ENCODE measurements at places on chromosomes 7 and 10.

DNA sequence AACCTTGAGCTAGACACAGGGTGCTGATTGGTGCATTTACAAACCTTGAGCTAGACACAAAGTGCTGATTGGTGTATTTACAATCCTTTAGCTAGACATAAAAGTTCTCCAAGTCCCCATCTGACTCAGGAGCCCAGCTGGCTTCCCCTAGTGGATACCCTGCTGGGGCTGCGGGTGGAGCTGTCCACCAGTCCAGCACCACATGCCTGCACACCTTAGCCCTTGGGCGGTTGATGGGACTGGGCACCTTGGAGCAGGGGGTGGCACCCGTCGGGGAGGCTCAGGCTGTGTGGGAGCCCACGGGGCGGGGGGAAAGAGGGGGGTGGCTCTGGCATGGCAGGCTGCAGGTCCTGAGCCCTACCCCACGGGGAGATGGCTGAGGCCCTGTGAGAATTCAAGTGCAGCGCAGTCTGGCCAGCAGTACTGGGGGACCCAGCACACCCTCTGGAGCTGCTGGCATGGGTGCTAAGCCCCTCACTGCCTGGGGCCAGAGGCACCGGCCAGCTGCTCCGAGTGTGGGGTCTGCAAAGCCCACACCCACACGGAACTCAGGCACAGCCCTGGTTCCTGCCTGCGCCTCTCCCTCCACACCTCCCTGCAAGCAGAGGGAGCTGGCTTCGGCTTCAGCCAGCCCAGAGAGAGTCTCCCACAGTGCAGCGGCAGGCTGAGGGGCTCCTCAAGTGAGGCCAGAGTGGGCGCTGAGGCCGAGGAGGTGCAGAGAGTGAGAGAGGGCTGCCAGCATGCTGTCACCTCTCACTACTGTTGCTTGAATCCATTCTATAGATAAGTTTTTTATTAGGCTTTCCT lies 369.8 kb upstream of the SMIM30 start:
- no peak for DNase-seq

DNA sequence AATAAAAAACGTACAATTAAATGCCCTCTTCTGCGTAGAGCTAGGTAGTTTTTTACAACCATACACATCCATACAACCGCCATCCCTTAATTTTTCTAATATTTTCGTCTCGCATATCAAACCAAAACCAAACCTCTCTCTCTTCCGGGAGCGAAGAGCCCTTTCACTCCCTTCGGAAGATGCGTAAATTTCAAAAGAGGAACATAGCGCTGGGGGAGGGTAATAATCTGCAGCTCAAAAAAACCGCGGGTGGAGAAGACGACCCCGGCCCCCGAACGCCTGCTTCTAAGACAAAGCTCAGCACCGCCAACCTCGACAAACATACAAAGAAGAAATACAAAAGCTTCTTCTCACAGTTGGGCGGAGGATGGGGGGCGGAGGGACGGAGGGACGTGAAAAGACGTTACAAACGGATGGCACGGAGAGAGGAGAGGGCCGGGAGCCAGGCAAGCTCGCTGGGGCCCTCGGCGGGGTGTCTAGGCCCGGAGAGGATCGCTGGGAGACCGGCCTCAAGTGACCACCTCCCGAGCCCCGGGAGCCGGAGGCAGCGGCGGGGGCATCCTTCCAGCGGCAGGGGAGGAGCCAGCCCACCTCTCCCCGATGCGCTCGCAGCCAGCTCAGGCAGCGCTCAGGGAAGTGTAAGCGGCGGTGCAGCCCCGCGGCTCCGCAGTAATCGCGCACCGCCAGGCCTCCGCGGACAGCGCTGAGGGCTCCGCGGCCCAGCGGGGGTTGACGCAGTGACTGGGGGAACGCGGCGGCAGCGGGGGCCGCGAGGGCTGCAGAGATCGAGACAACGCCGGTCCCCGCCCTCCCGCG lies 851 bp downstream of the MKRN1 start:
- DNase-seq, result peak; percentile 62

GRCh38 chr7:116632384-116632783 lies 39.6 kb upstream of the MET start:
- no peak for DNase-seq

DNA sequence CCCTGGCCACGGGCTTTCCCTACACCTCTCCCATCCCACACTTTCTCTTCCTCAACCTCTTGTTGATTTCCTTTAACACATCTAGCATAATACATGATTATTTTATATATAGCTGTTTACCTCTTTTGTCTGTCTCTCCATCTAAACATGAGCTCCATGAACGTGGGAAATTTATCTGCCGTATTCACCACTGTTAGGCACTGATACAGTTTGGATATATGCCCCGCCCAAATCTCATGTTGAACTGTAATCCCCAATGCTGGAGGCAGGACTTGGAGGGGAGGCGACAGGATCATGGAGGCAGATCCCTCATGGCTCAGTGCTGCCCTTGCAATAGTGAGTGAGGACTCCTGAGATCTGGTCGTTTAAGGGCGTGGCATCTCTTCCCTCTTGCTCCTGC lies 5.7 kb downstream of the CYTH3 start:
- DNase-seq, result no peak

DNA sequence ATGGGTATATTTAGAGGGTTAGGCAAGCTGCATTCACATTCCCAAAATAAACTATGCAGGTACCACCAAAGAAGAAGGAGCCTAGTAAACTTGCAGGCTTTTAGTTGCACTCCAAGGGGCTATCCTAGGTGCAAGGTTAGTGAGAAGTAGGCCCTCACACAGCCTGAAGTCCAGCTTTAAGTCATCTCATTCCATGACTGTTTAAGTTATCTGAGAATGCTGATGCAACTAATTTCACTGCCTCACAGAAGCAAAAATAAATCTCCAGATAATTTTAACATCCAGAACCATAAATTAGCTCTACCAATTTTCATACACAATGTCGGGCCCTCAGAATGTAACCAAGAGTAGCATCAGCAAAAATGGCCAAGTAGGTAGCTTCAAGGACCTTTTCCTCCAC lies 34.3 kb upstream of the HHEX start:
- no peak for DNase-seq

GRCh38 chr7:1124816-1125602 lies 35.0 kb downstream of the ZFAND2A start:
- no peak for DNase-seq

DNA sequence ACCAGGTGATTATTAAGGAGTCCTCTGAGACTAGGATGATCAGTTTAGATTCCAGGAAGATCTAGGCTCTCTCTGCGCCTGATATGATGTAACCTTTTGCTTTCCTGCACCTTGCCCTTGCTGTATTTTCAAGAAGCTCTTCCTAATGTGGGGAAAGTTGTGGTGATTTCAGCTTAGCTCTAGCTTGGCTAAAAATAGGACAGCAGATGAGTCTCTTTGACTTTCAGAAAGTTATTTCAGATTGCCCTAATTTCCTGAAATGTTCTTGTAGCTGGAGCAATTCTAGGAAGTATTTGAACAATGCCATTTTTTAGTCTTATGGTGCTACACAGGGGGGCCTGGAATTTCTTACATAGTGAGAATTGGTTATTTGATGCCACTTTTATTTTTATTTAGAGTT lies 3.8 kb downstream of the LCOR start:
- DNase-seq, result no peak

GRCh38 chr10:108749042-108749441 lies 1174.3 kb downstream of the XPNPEP1 start:
- no peak for DNase-seq

- no peak for DNase-seq
These were observed 605.6 kb upstream of the TEX47 start for GRCh38 chr7:89401099-89401498.

All from amygdala (tissue), 56 donors.